Uterine smooth muscle cell (primary cell): ENCODE measurements at places on chromosomes 2 and 18. TPM values are rescaled to one million over a fixed set of nuclear protein-coding genes. Genes with fewer than 3 reads are reported as not detected.

Gene BCL2
- 2.7 and 3.6 TPM in 2 replicates for total RNA-seq

Gene OTOS
- total RNA-seq = not detected in 2 replicates

Gene RNU2-63P
- total RNA-seq = 23.4 TPM in 1 of 2 replicates, not detected in the other

Gene CTDP1
- total RNA-seq = 26.5 and 27.4 TPM in 2 replicates

Gene QPCT
- total RNA-seq = 30.5 and 43.6 TPM in 2 replicates

Gene MARCHF4
- 2.4 and 3.1 TPM in 2 replicates for total RNA-seq

Gene PPP3R1
- 31.0 and 33.9 TPM in 2 replicates for total RNA-seq

Gene CD226
- 0.44 and 0.50 TPM in 2 replicates for total RNA-seq

Gene SERPINB4
- not detected in 2 replicates for total RNA-seq

Gene CLEC4F
- not detected in 2 replicates for total RNA-seq
